ENCODE measurements at places on chromosomes 7 and 10.

DNA sequence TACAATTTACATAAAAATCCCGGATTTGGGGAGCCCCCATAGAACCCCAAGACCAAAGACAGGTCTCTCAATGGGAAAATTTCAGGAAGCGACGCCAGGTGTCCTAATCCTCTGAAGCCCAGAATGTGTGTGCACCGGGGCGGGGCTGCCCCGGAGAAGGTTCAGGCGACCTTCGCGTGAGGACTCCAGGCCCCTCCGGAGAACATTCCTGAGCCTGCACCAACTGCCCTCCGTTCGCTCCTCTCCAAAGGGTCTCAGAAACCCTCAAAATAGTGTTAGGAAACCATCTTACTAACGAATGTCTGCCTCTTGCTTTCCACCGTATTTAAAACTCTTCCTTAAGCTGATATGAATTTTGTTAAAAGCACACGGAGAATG, 78.5 kb upstream of the INSIG1 start:
- no peak for DNase-seq

DNA sequence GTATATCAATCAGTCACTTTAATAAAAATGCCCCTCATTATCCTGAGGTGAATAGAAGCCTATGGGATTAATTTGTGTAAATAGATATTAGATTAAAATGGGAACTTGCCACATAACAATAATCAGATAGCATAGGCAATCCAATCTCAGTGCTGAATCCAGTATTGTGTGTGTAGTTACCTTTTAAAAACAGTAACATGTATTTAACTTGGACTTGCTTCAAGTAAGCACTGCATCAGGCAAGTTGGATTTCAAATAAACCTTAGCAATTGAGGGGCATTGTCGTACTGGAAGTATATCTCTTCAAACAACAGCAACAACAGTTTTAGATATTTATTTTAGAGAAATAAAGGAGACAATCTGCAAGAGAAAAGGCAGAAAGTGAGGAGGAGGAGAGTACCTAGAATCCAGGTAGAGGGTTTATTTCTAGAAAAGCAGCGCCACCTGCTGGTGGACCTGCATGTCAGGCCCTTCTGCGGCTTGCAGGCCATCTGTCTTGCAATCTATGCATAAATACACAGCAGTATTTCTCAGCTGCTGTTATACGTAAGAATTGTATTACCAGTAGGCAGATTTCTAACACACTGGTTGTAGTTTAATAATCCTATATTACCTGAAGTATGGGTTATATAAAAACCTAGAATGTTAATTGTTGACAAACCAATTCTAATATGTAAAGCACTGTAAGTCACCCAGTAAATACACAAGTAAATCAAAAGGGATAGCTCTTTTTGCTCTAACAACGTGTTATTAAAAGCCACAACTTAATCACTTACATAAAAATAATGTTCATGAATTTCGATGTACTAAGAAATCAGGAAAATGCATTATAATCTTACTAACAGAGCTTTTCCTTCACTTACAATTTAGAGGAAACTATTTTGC, 652.8 kb downstream of the KCNMA1 start:
- DNase-seq: peak; percentile 72

GRCh38 chr10:665579-666091, 23.8 kb downstream of the DIP2C start:
- DNase-seq: no peak

DNA sequence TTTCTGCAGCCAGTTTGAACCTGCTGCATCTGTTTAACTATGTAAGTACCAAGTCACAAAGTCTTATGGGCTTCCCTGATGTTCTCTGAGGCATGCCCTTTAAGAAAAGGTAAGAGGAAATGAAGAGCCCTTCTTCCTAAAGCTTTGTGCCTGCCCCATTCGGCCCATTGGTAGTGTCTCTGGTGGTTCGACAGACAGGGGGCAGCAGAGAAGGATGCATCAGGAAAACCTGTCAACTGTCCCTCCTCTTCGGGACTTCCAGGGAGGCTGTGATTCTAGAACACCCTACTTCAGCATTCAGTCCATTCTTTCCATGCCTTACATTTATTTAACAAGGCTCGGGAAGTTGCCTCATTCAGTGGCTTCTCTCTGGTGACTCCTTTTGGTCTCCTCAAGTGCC, 1.9 kb upstream of the SFRP4 start:
- no peak for DNase-seq

DNA sequence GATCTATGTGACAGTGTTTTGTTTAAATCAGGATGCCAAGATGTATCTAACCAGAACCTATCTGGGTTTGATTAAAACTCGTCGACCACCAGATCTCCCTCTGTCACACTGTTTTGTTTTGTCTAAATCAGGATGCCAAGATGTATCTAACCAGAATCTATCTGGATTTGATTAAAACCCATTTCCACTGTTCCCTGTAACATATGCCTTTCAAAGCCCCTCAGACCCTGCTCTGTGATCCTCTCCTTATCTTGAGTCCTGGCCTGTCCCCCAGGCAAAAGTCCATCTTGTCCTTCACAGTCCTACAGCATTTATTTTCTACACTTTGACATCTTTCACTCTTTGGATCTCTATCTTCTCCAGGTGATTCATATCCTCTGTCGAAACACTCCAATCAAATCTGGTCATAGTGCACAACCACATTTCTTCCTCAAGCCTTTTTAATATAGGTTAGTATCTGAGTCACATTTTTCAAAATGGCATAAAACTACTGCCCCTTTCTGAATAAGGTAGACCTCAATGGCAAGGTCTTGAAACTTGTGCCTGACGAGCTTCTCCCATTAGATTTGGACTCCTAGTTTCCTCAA, 32.5 kb downstream of the ERLIN1 start:
- no peak for DNase-seq

- DNase-seq: no peak
Observed at GRCh38 chr10:107614939-107615685, 450.6 kb upstream of the SORCS1 start.

DNA sequence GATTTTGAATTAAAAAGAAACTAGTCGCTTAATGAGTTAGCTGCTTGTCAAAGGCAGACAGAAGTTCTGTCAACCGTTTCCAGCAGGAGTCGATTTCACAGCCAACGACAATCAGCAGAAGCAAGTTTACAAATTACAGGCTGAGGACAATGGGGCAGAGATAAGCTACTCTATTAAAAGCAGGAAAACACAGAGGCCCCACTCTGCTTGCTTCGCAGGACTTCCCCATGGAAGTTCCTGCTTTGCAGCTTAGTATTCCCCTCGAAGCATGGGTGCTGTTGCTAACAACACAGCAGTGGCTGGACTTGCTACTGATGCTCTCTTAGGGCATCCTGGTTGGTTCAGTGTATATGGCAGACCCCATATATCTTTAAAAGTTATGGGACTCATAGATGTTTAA, 50.8 kb upstream of the KLF6 start:
- no peak for DNase-seq

DNA sequence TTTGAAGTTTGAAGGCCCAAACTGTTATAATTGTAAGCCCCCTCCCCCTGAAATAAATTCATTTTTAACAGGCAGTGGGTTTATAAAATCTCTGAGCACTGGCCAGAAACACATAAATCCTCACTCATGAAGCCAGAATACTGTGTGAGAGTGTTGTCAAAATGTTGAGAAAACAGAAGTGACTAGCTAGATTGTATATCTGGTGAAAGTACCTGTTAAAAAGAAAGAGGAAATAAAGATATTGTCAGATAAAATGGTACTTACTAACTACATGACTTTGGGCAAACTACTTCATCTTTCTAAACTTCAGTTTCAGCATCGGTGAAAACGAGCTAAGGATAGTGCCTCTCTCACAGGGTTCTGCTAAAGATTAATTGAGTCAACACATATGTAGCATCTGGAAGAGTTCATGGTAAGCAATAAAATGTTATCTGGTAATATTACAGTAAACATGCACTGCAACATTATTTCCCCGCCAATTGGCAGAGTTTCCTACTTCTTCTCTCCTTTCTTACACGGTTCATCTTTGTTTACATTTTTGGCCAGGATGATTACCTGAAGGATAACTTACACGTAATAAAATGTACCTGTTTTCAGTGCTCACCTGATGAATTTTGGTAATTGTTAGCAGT, 202.5 kb upstream of the CHRM2 start:
- no peak for DNase-seq

DNA sequence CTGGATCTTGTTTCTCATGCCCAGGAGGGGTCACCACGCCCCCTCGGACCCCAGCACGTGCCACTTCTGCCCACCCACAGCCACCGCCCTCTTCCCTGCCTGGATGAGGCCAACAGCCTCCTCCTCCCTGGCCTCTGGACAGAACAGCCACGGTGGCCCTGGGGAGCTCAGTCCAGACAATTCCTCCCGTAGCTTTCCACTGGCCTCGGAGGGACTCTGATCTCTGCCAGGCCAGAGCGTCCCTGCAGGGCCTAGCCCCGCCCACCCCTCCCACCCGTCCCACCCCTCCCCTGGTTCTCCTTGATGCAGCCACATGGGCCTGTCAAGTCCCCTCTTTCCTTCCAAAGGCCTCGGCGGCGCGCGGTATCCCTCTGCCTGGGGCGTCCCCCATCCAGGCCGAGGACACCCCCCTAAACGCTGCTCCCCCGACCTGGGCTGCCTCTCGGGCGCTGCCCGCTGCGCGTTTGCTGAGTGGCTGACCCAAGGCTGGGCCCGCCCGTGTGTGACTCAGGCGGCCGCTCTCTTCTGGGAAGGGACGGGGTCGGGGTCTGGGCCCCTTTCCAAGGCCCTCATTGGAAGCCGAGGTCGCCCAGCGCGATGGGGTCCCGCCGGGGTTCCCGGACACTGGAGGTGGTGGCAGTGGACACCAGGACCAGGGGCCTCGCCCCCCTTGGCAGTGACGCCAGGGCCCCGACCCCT, 557 bp downstream of the TMEM120A start:
- peak; percentile 52 for DNase-seq

- no peak for DNase-seq
Observed at GRCh38 chr10:34528320-34528719, 286.8 kb downstream of the PARD3 start.

- DNase-seq: no peak
Observed at GRCh38 chr10:47243356-47243755, 56.6 kb upstream of the GDF10 start.

DNA sequence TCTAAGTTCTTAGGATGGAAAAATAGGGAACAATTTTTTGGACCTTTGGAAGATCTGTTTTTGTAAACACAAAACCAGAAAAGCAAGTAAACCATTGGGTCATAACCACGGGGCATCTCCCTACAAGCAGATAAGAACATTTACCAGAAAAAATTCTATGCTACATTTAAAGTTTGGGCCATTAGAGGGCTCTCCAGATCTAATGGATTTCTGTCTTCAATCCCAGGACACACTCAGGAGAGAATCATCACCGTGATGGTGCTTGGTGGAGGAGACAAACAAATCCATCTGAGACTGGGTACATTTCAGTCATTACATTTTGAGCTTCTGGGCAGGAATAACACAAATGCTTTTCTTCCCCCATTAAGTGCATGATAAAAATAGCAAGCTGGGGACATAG, 178.4 kb upstream of the TARP start:
- no peak for DNase-seq

- DNase-seq: no peak
Observed at GRCh38 chr10:66365686-66366085, 560.1 kb upstream of the LRRTM3 start.

DNA sequence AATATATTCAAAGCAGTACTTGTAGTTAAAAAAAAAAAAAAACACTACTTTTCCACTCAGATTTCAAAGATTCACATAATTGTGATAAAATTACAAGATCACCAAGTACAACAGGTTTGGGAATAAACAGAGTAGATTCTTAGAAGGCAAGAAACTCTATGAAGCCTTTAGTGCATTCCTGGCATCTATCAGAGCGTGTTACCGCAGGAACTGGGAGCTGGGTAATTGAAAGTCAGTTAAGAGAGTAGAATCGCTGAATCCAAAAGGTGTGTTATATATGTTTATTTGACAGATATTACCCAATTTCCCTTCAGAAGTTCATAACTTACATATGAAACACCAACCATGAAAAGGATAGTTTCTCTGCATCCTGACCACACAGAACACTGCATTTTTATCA, 159.2 kb upstream of the PLXNA4 start:
- no peak for DNase-seq

DNA sequence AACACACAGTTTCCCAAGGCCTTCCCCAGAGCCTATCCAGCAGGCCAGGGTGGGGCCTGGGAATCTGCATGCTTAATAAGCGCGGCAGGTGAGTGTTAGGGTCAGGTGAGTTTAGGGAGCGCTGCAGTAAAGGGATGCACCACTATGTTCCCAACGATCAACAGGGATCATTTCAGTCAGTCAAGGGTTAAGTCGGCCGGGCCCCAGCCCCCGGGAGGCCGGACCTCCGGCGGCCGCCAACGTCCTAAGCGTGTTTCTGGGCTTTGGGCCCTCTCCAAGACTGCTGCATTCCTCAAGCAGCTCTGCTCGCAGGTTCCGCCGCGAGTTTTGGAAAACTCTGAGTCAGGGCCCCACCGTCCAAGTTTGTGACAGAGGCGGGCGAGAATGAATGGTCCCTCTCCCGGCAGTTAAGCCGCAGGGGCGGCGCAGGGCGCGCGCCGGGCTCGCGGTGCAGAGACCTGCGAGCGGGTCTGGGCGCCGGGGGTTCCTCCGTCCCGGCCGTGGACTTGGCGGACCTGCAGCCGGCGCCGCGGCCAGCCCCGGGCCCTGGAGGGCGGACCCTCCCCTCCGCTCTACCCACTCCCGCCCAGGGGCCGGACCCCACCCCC, 81.6 kb downstream of the ARHGAP22 start:
- no peak for DNase-seq

- no peak for DNase-seq
Observed at GRCh38 chr10:95860166-95860940, 47.4 kb upstream of the CC2D2B start.

DNA sequence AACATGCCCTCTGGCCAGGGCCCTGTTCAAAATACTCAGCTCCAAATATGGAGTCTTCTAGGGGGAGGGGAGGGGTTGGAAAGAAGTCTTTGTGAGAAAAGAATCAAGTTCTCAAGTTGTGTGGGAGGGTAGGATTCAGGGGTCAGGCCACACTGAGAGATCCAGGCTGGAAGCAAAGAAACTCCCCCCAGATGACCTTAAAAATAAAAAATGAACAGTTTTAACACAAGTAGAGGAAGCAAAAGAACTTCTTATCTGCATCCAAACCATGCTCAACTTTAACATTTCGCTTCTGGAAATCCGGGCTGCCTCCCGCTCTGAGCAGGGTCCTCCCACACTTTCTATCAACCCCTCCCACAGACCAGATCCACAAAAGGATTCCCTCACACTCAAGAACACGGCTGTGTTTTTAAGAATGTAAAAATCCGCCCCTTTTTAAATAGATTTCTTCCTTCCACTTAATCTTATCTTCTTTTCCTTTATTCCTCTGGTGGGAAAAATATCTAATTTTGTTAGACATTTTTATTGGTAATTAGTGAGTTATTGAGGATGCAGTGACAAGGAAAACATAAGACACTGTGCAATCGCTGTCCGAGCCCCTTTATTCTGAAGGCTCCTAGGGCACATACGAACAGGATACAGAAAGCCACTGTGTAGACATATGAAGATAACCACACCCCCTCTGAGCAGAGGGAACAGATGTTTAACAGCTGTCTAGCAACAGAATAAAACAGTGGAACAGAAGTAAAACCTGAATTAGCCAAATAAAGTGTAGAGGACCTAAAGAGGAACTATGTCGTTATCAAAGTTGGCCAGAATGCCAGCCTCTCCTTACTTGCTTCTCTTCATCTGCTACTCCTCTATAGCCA, 43.8 kb downstream of the CYTH3 start:
- no peak for DNase-seq

- DNase-seq: no peak
Observed at GRCh38 chr10:73841526-73842285, 30.3 kb upstream of the NDST2 start.

GRCh38 chr7:150867605-150868004, 15.3 kb downstream of the AOC1 start:
- no peak for DNase-seq
